ENCODE measurements at places on chromosomes 1 and 21.

DNA sequence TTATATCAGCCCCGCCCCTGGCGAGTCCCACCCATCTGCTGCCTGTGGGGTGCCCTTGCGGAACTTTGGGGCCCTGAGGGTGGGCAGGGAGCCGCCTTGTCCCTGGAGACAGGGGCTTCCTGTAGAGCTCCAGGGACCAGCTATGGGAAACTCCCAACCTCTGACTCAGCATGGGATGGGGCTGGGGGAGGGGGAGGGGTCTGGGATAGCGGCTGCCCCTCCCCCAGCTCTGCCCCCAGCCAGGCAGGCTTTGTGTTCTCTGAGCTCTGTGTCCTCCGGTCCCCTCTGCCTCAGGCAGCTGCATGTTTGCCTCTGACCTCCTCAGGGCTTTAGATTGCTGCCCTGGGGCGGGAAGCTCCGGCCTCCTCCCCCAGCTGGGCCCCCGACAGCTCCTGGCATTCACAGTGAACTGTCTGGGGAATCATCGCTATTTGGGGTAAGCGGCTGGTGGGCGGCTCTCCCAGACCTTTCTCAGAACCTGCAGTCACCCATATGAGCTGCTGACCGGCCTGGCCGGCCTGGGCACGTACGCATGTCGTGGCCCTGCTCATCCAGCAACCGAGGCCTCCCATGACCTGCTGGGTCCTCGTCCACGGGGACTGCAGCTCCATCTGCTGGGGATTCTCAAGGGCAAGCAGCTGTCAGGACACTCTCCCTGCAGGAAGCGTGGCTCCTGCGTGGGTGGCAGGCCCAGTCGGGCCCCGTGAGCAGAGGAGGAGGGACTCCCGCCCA, 17.1 kb downstream of the ARHGEF16 start:
- no peak for DNase-seq

DNA sequence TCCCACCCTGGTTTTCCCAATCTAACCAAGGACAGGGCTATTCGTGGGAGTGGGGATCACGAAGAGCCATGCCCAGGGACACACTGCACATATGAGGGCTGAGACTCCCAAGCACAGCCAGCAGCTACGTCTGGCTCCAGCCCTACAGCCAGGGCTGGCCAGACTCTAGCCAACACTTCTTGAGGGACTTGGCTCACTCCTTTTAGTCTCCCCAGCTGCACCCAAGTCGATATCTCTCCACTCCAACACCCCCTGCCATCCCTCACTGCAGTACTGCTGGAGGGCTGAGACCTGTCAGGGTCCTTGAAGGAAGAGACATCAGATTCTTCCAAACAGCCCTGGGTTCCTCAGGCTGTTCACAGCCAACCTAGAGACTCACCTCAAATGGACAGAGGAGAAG, 62.6 kb downstream of the CD46 start:
- no peak for DNase-seq

- DNase-seq: no peak
Observed at GRCh38 chr21:45043541-45044020, 30.8 kb upstream of the ADARB1 start.

- peak; percentile 27 for DNase-seq
Observed at GRCh38 chr21:42527489-42528158, 14.0 kb downstream of the SLC37A1 start.

GRCh38 chr21:26457817-26458216, 115.3 kb downstream of the CYYR1 start:
- DNase-seq: no peak
